Hematopoietic multipotent progenitor cell (in vitro differentiated cells): ENCODE measurements at places on chromosomes 6 and 20.

DNA sequence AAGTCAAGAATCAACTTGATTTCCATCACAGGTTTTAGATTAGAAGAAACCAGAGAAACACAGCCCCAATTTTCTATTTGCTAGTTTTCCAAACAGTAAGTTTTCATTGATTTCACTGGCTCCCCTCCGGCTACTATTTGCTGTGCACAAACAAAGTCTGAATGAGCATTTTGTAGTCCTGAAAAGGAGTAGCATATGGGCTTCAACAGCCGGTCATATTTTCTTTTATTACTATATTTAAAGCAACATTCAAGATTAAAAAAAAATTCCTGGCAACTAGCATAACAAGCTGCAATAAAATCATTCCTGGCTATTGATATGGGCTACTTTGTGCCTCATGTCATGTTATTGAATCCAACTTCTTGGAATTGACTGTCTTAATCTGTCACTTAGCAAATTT lies 48.3 kb downstream of the CARMIL1 start:
- DNase-seq, result no peak

DNA sequence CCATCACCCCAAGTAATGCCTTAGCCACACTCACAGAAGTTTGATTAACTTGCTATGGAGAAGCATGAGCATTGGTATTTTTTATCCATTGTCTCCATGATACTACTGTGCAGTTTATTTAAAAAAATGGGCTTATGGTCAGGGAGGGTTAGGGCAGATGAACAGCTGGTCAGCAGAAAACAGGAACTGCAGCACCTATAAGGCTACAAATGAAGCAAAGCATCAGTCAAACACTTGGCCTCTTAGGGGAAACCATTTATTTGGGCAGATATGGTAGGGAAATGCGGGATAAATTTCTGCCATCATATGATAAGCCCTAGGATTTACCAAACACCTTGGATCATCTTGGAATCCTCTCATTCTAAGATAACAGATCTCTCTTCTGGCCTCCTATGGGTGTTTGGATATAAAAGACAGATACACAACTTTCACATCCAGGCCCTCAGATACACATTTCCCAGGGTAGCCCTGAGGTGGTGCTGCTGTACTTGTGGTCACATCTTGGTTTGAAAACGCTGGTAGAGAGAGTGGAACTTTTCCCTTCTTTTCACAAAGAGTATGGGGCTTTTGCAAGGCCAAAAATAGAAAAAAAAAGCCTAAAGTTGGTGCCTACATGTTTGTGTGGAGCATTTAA lies 42.8 kb upstream of the AHI1 start:
- no peak for DNase-seq

DNA sequence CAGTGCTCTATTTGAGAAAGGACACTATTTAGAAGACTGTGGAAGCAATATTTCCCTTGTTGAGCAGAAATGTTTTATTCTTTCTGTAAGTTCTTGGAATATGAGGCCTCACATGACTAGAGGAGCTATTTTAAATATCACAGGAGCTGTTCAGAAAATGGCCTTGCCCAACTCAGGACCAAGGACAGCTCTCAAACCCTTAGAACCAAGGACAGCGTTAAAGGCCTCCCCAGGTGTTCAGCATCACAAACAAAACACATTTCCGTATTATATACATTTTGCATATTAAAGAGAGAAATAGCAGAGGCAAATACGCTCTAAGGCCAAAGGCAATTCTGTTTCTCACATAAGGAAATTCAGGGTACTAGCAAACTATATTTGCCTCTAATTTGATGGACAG lies 631.4 kb downstream of the CDH26 start:
- DNase-seq, result no peak

DNA sequence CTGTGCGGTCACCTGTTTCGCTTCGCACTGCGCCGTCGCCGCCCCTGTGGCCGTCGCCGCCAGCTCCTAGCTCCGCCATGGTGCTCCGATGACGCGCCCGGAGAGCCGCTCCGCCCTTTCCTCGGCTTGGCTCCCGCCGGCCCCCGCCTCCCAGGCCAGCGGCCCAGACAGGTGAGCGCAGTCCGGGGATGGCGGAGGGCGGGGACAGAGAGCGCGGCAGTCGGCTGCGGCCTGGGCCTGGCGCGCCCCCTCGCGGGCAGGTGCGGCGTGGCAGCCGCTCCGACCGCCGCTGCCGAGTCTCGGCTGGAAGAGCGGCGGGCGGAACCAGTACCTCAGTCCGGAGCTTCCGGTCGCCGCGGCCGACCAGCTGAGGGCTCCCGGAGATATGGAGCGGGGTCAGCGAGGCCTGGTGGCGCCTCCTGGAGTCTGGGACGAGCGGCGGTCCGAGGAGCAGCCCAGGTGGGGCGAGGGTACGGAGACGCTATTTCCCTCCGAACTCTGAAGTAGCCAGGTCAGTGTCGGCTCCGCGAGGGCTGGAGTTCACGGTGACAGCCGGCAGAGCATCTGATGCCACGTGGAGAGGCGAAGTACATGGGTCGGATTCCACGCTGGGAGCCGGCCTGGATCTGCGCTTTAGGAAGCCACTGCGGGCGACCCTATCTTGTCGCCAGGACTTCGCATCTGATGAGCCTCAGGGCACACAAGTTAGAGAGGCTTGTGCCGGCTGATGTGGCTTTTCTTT lies at the start of gene MAP7:
Gene MAP7, minus strand, starts transcription at position 93 of the 742 bp plus-strand sequence. Its CDS starts 14 bp downstream, at position 79.
- DNase-seq, result peak; percentile 70

DNA sequence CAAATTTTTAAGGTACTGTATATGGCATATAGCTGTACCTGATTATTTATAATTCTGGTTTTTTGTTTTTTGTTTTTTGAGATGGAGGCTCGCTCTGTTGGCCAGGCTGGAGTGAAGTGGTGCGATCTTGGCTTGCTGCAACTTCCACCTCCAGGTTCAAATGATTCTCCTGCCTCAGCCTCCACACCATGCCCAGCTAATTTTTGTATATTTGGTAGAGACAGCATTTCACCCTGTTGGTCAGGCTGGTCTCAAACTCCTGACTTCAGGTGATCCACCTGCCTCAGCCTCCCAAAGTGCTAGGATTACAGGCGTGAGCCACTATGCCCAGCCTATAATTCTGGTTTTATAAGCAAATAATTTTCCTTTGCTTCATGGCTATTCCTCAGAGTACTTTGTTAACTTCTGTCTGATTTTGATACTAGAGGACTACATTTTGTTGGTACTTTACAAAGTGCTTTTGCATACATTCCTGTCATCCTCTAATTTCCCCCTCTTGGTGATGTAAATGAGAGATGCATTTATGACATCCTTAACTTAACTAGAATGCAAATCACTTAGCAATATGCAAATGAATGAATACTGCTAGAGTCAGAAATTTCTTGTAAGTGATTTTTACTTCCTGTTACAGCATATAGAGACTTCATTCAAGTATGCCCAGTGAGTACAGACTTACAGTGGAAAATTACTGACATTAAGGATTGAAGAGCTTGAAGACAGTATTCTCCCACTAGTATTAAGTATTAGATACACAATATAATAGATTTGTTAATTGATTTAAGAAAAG lies 35.7 kb upstream of the ARID1B start:
- no peak for DNase-seq

- no peak for DNase-seq
Observed at GRCh38 chr6:43927532-43928210, 157.7 kb downstream of the VEGFA start.

DNA sequence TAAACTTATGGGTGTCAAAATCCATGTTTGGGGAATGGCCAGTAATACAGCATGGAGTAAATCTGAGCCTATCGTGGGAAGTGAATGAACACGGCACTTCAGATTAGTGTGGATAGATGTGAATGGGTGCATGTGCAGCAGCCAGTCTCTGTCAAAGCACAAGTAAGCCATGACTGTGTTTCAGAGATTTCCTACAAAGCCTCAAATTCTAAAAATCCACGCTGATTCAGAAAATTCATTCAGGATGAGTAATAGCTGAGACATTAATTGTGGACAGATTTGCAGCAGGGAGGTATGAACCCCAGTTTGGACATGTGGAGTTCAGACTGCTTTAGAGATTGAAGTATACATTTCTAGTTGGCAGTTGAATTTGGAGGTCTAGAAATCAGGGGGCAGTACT lies 115.1 kb downstream of the QKI start:
- DNase-seq, result no peak

DNA sequence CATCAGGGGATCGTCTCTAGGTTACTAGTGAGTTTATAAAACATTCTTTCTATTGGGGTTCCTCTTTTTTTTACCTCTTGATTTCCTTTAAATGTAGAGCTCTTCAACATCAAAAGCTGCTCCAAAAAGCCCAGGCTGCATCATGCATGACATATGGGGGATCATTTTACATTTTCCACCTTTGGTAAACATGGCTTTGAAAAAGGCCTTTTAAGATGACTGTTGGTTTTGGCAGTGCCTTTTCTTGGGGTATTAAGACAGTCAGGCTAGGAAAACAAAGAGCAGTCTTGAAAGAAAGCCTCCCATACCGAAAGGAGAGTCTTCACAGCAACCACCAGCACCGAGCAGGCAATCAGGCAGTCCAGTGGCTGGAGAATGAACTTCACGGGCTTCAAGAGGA lies 73.2 kb downstream of the NPEPL1 start:
- no peak for DNase-seq

GRCh38 chr6:119476554-119476953 lies 127.0 kb upstream of the MAN1A1 start:
- no peak for DNase-seq

- DNase-seq, result no peak
Observed at GRCh38 chr6:170176136-170176897, 114.6 kb downstream of the DLL1 start.

DNA sequence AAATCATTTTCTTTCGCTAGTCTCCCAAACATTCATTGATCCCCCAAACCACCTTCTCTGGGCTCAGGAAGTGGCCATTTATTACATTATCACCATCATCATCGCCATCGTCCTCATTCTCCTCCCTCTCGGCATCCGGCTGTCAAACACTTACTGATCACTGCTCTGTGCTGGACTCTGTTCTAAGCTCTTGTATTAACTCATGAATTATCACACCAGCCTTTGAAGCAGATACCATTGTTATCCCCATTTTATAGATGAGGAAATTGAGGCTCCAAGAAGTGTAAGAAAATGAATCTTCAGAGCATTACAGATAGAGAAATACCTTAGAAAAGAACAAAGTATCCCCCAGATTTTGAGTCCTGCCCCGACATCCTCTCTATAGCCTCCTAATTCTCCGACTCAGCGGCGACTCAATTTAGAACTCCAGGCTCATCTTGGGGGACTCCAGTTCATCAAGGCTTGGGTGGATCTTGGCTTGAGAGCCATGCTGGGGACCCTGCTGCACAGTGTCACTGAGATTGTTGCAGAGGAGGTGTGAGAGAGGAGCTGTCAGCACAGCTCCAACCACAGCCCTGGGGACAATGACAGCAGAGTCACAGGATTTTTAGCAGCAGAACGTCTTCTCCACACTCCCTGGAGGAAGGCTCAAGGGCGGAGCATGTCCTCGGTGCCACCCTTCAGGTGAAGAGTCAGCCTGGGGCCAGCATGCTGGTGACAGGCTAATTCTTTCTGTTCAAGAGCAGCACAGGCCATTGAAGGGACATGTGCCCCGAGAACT lies 6.6 kb upstream of the EEF1E1 start:
- no peak for DNase-seq

- no peak for DNase-seq
Observed at GRCh38 chr6:51910851-51911250, 176.6 kb downstream of the PKHD1 start.

DNA sequence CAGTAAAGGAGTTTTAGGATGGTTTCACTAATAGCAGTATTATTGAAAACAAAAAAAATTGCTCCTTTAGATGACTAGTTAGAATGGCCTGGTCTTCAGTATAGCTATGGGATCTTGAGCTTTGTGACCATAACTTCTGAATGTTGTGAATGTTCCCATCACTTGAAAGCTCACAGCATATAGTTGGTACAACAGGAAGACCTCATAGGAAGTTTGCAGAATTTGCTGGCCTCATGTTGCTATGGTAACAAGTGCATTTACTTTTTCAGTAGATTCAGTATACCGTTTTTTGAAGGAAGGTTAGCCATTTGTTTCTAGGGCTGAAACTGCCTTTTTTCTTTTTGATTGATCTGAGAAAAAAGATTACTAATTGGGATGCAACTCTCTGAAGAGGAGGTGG lies 8.3 kb downstream of the PHF3 start:
- DNase-seq, result peak; percentile 76

DNA sequence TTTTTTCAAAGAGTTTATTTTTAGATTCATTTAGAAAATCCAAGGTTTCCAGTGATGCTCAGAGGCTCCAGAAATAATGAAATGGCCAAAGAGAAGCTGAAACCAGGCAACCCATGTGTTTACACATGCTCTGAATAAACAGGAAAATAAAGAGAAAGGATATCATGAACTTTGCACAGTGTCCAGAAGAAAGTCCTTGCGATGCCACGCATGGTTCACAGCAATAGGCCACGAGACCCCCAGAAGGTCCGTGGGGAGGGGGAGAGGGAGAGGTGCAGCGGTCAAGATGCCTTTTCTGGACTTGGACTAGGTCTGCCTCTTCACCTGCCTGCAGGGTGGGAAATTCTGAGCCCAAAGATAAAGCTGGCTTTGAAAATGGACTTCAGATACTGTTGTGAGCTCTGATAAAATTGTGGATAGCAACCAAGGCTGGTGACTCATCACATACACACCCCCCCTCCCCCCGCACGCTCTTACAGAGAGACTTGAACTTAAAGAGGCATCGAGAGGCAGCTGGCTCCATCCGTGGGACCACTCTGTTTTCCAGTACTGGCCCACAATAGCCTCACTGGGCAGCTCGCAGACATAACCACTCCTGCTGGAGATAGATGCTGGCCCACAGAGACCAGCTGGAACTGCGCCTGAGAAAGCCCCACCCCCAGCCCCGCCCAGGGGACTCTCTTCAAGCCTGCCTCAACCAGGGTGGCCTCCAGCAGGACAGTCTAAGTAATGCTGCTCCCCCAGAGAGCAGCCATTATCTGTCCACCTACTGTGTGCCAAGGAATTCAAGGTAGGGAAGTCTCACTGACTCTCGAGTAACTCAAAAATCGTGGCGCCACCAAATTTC lies 21.2 kb upstream of the NFATC2 start:
- DNase-seq, result no peak

DNA sequence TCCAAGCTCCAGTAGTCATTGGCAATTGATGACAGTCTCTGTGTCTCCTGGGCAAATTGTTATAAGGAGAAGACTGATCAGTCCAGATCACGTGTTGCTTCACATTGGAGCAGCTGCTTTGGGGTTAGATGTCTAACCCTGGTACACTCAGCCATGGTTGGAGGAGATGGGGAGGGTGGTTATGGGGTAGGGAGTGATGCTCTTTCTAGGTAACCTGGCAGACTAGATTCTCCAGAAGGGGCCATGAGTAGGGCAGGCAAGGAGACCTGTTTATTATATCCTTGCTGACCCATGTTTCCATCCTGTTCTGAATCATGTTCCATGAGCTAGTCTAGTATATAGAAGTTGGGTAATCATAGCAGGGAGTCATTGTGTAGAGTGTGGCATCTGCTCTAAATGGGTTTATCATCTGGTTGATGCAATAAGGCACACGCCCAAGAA lies 50.8 kb upstream of the BACH2 start:
- DNase-seq, result no peak

DNA sequence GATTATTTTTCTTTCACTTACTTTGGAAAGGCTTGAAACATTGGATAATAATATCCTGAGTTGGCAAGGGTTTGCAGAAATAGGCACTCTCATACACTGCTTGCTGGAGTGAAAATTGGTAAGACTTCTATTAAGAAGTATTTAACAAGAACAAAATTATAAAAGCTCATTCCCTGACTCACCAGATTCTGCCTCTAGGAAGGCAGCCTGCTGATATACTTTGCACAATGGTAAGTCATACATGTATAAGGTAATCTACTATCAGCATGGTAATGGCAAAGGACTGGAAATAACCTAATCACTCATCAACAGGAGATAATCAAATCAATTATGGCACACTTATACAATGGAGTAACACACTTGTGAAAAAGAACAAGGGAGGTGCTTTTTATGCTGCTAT lies 85.8 kb downstream of the PLCG1 start:
- DNase-seq, result no peak
